ENCODE measurements at places on chromosomes 3 and 15. TPM values are rescaled to one million over a fixed set of nuclear protein-coding genes. Genes with fewer than 3 reads are reported as not detected.

DNA sequence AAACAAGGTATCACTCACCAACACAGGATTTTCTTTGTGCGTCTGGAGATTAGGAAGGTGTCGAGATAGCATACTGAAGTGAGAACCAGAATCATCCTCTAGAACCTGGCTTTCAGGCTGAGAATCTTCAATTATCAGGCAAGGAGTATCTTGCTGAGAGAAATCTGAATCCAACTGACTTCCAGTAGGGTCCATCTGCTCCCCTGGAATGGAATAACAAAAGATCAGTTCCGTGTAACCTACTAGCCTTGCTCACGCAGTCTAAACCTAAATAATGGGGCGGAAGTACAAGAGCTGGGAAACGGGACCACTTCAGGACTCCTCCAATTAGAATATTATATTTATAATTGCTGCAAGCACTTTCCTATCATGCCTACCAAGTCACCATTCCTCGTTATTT lies 690 bp downstream of the TP53BP1 start:
- H3K4me3 ChIP-seq, result peak overlapping the region; percentile 78
- no peak for DNase-seq
- H3K27ac ChIP-seq, result peak overlapping the region; percentile 85
- H3K36me3 ChIP-seq, result peaks cover 9% of the 10 kb centered on the region

DNA sequence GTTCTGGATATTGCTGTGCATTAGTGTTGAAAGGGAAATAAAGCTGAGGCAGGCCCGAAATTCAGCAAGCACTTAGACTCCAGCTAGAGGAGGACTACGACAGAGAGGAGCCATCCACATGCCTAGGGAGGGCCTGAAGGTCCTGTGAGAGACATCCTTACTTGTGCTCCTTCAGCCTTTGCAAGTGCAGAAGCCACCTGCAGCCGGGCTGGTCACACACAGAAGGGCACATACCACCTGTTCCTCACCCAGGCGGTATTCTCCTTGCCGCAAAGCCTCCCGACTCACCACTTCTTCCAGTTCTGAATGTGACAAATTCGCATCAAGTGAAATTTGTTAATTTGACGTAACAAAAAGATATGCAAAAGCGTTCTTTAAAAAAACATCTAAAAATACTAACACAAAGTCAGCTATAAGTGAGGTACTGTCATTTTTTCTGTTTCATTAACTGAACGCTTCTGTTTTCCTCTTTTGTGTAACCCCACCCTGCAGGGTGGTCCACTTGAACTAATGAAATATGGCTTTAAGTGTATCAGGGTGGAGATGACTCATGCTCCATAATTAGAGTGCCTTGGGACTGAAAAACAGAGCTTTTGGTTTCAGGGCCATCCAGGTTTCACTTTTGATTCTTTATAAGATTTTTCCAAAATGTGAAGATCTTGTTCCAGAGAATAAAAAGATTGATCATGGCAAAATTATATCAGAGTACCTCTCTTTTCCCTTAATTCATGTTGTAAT lies 467.9 kb upstream of the ATP11B start:
- no peaks in the 10 kb centered on the region for H3K36me3 ChIP-seq
- H3K27ac ChIP-seq, result no peak overlapping the region
- H3K27me3 ChIP-seq, result no peaks in the 10 kb centered on the region
- DNase-seq, result no peak
- no peaks in the 10 kb centered on the region for H3K4me1 ChIP-seq

SMCO1 gene
- not detected for total RNA-seq

DNA sequence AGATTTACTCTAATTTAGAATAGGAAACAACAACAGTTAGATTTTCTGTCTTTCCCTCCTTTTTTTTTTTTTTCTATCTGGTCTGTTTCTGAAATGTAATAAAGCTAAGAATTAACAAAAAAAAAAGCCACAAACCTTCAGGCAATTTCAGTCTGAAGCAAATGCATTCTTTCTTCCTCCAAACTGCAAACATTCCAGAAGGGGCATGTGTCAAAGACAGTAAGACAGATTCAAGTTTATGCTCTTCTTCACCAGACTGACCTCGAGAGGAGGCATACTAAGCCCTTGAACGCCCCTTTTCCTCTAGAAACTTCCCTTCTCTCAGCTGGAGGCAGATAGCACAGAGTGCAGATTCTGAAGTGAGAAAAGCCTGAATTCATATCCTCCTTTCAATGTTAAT lies 654.6 kb upstream of the LMCD1 start:
- H3K27ac ChIP-seq, result no peak overlapping the region
- H3K4me3 ChIP-seq, result no peak overlapping the region
- H3K4me1 ChIP-seq, result no peaks in the 10 kb centered on the region
- DNase-seq, result no peak
- H3K27me3 ChIP-seq, result no peaks in the 10 kb centered on the region
- H3K36me3 ChIP-seq, result no peaks in the 10 kb centered on the region

- H3K4me1 ChIP-seq, result no peaks in the 10 kb centered on the region
- no peak overlapping the region for H3K27ac ChIP-seq
- H3K36me3 ChIP-seq, result no peaks in the 10 kb centered on the region
- H3K4me3 ChIP-seq, result no peak overlapping the region
Observed at GRCh38 chr3:139120086-139121056, 75.7 kb upstream of the PRR23C start.

- H3K27me3 ChIP-seq, result no peaks in the 10 kb centered on the region
- H3K4me1 ChIP-seq, result no peaks in the 10 kb centered on the region
- H3K27ac ChIP-seq, result no peak overlapping the region
- no peak for DNase-seq
- H3K36me3 ChIP-seq, result no peaks in the 10 kb centered on the region
Observed at GRCh38 chr3:103949693-103950092, 1417.0 kb upstream of the ALCAM start.

DNA sequence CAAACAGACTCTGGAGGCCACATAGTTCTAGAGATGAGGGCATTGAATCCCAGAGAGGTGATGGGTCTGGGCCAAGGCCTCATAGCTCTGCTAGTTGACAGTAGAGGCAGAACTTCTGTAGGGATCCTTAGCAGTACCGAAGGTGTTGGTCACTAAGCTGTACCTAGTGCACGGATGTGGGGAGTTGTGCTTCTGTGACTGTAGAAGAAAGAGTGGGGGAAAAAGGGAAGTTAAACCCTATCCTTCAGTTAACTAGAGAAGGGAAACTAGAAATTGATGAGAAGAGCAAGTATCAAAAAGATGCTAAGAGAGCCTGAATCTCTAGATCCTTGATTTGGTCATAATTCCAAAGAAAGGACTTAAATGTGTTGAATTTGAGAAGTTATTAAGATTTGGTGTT lies 186.7 kb downstream of the NFKBIZ start:
- H3K27ac ChIP-seq, result no peak overlapping the region
- H3K27me3 ChIP-seq, result no peaks in the 10 kb centered on the region
- no peaks in the 10 kb centered on the region for H3K36me3 ChIP-seq
- no peak overlapping the region for H3K4me3 ChIP-seq
- H3K4me1 ChIP-seq, result no peaks in the 10 kb centered on the region
- no peak for DNase-seq

DNA sequence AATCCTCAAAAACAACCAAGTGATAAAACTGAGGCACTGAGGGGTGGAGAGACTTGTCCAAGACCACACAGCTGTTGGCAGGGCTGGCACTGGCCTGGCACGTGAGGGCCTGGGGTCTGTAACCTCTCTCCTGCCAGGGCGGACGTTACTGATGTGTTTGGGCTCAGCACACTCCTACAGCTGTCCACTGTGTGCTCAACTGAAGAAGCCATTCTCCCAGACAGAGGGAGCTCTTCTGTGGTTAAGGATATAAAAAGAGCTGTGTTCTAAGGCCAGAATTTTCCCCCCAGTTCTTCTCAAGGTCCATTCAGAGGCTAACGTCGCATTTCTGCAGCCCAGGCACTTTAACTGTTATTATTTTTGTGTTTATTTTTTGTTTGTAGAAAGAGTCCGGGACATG lies 429.0 kb upstream of the ATP11B start:
- no peaks in the 10 kb centered on the region for H3K4me1 ChIP-seq
- H3K27me3 ChIP-seq, result no peaks in the 10 kb centered on the region
- no peak overlapping the region for H3K4me3 ChIP-seq
- no peak for DNase-seq
- no peak overlapping the region for H3K27ac ChIP-seq

DNA sequence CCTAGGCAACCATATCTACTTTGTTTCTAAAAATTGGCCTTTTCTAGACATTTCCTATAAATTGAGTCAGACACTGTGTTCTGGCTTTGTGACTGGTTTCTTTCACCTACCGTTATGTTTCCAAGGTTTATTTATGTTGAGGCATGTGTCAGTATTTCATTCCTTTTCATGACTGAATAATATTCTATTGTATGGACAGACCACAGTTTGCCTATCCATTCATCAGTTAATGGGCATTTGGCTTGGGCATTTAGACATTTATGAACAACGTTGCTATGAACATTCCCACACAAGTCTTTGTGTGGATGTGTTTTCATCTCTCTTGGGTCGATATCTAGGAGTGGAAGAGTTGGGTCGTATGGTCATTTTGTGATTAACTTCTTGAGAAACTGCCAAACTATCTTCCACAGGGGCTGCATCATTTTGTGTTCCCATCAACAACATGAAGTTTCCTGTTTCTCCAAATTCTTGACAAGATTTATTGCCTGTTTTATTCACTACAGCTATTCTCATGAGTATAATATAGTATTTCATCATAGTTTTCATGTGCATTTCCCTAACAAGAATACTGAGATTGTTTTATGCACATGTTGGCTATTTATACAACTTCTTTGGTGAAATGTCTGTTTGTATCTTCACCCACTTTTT lies 3.5 kb upstream of the EFCC1 start:
- H3K27ac ChIP-seq, result no peak overlapping the region
- H3K4me1 ChIP-seq, result peaks cover 51% of the 10 kb centered on the region
- H3K27me3 ChIP-seq, result peaks cover 26% of the 10 kb centered on the region
- H3K4me3 ChIP-seq, result no peak overlapping the region

CPNE9 gene
- 0.33 TPM for total RNA-seq

NOX5 gene
- not detected for total RNA-seq

GRCh38 chr3:16512435-16513140 lies 911 bp downstream of the RFTN1 start:
- H3K27ac ChIP-seq, result peak overlapping the region; percentile 85
- no peaks in the 10 kb centered on the region for H3K27me3 ChIP-seq
- peaks cover 72% of the 10 kb centered on the region for H3K4me1 ChIP-seq
- H3K4me3 ChIP-seq, result peak overlapping the region; percentile 92
- no peaks in the 10 kb centered on the region for H3K36me3 ChIP-seq

GPR160 gene
- total RNA-seq, result 5.7 TPM

DNA sequence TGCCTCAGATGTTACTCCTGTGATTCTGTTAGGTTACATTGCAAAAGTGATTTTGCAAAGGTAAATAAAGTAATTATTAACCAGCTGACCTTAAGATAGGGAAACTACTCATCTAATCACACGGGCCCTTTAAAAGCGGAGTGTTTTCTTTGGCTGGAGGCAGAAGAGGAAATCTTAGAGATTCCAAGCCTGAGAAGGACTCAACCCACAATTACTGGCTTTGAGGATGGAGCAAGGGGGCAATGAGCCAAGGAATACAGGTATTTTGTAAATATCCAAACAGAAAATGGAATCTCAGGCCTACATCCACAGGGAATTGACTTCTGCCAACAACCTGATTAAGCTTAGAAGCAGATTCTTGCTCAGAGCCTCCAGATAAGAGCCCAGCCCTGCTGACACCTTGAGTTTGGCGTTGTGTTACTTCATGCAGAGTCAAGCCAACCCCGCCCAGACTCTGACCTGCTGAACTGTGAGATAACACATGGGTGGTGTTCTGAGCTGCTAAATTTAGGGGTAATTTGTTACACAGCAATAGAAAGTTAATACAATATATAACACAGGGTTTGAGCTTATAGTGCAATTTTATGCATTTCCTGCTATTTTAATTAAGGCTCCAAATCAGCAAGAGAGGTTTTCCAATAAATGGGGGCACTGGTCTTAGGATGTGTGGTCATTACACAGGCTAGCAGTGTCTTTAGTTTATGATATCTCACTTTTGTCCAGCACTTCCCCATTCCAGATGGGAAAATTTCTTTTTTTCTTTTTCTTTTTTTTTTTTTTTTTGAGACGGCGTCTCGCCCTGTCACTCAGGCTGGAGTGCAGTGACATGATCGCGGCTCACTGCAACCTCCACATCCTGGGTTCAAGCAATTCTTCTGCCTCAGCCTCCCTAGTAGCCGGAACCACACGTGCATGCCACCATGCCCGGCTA lies 19.5 kb downstream of the NFKBIZ start:
- H3K4me1 ChIP-seq, result no peaks in the 10 kb centered on the region
- no peak overlapping the region for H3K27ac ChIP-seq
- H3K27me3 ChIP-seq, result no peaks in the 10 kb centered on the region
- no peak for DNase-seq
- no peaks in the 10 kb centered on the region for H3K36me3 ChIP-seq

C2CD4A gene
- 0.34 TPM for total RNA-seq

DNA sequence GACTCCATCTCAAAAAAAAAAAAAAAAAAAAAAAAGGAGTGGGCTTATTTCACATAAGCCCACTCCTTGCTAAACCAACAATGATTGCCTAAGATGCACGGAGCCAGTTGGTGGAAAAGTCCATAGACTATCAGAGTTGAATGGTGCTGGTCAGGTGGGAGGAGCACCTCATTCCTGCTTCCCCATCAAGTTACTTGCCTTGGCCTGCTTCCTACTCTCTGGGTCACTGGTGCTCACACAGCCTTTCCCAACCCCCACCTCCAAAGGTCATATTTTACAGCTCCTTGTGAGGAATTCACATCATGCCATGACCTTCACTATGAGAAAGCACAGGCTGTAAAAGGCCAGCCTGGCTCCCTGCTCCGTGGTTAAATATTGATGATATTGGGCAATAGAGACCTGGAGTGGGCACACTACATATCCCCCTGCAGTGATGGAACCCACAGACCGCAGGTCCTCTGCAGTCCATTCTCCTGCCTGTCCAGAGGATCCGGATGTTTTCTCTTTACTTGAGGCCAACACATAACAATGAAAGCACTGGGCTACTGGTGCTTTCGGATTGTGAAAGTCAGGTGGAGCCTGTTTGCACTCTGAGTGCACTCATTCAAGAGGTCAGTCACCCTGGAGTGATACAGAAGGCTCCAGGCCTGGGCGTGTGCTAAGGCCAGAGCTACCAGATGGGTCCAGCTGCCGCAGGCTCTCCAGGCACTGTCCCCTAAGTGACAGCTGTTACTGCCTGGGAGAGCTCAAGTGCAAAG lies at the start of gene SLC51B:
TSS of gene SLC51B (plus strand) at position 664 of the 758 bp plus-strand sequence. CDS start 4,618 bp downstream, outside the sequence.
- DNase-seq, result no peak
- H3K27ac ChIP-seq, result no peak within 1 kb of the TSS
- no peaks in the 10 kb centered on the region for H3K36me3 ChIP-seq
- no peak within 1 kb of the TSS for H3K4me3 ChIP-seq
- H3K27me3 ChIP-seq, result no peaks in the 10 kb centered on the region
- H3K4me1 ChIP-seq, result peaks cover 9% of the 10 kb centered on the region

DNA sequence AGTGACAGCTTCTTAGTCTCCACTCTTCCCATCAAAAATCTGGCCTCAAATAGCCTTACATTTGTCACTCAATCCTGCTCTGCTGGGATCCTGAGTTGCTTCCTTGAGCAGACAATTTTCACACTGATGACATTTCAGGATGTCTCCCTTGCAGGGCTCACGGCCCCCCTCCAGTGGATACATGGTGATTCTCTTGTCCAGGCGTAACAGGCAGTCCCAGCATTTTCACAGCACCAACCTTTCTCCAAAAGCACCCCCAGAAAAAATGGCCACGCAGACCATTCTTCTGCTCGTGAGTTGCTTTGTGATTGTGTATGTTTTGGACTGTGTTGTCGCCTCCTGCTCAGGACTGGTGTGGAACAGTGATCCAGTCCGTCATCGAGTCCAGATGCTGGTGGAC lies 47.4 kb upstream of the WNT7A start:
- no peak overlapping the region for H3K4me3 ChIP-seq
- H3K36me3 ChIP-seq, result no peaks in the 10 kb centered on the region
- no peak for DNase-seq
- no peaks in the 10 kb centered on the region for H3K4me1 ChIP-seq
- peaks cover 7% of the 10 kb centered on the region for H3K27me3 ChIP-seq
- no peak overlapping the region for H3K27ac ChIP-seq

Data from CD4-positive, alpha-beta T cell (primary cell).